ENCODE measurements at places on chromosomes 12 and 14.

GRCh38 chr12:120866108-120866507 is 38.0 kb downstream of the SPPL3 start:
- no peak for ATAC-seq

DNA sequence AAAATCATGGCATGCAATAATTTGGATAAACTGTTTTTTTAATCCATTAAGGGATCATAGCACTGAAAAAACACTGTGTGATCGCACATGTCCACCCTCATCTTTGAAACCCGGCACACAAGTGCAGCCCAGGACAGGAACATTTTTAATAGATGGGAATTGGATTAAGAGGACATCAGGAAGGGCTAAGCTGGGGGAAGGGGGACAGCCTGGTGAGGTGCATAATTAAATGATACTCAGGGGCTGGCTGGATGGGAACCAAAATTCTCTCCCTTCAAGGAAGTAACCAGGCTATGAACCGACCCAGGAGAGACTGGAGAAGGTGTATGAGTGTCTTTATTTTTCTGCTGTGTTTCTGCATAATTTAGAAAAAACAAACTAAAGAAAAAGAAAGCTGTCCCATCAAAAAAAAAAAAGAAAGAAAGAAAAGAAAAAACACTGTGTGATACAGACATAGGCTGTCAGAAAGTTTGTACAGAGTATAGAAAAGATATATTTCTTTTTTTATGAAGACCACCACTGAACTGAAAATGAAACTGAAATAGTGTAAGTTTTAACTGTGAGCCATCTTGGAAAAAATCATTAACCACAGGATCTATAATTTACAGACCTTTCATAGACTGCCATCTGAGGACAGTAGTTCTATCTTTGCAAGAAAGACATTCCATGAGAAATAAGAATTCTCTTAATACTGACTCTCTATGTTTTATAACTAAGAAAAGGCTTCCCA is 75.1 kb upstream of the SLC38A4 start:
- ATAC-seq, result no peak

GRCh38 chr14:99231161-99231849 is 40.7 kb downstream of the BCL11B start:
- no peak for ATAC-seq

DNA sequence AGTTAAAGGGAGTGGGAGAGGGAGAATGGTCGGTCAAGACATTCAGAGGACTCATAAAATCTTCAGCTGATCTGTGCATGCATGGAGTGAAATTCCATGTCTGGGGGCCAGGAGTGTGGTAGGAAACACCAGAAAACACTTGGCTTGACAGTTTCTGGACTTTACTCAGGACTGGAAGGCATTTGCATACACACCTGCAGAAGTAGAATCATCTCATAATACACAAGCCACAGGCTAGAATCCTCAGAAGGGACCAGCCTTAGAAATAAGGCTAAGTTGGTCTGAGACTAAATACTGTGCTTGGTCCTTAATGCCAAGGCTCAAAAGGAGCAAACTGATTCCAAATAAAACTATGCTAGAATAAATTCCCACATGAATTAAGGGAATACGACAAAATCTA is 328.1 kb upstream of the KITLG start:
- no peak for ATAC-seq

DNA sequence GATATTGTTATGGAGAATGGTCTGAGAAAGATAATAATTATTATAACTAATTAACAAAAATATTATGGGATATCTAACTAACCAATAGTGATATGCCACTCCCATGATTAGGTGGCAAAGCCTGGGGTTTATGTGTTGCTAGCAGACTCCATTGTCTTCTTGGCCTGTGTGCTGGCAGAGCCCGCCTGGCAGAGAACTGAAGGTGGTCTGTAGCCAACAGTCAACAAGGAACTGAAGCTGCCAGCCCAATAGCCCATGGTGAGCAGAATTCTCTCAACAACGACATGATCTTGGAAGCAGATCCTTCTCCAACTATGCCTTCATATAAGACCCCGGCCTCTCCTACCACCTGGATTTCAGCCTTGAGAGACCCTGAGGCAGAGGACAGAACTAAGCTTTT is 258.8 kb downstream of the SLC15A4 start:
- no peak for ATAC-seq

DNA sequence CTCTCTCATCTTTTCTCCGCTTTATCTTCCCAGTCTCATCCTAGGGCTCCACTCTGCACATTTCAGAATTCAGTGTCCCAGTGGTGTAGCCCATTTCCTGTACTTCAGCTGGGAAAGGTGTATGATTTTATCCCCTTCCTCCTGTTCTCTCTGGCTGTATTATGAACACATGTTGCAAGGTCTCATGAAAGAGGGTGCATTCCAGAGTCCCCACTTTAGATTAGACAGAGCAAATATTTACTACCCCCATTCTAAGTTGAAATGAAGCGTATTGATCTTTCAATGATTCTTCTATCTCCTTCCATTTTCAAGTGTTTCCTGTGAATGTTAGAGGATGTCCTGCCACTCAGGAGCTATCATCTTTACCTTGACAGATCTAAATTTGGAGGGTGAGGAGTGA is 123.2 kb downstream of the WIF1 start:
- ATAC-seq, result no peak

DNA sequence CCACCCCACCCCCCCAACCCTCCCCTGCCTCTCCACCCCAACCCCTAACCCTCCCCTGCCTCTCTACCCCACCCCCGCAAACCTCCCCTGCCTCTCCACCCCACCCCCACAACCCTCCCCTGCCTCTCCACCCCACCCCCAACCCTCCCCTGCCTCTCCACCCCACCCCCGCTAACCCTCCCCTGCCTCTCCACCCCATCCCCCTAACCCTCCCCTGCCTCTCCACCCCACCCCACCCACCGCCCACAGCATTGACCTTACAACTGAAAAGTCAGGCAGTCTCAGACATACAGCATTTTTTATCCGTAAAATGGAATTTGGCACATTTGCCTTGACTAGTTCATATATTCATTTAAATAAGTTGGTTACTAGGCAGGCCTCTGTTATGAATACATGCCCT is 38.6 kb upstream of the ACTN1 start:
- ATAC-seq, result no peak

DNA sequence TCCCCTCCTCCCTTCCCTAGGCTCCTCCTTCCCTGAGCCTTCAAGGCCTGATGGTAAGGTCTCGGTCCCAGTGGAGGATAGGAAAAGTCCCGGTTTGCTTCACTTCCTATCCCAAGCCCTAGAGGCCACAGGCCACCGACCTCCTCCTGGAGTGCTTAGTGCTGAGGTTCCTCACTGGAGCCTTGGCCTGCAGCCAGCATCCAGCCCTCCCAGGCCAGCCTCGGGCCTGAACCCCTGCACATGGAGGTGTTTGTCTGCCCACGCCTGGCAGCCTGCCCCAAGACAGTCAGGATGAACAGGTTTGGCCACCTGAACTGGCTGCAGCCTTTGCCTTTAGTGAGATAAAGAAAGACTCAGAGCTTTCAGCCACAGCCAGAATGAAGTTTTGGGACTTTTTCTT is 15.8 kb upstream of the KRT7 start:
- ATAC-seq, result no peak

- ATAC-seq, result no peak
These were observed 122.1 kb downstream of the CPNE8 start for GRCh38 chr12:38783304-38783703.

DNA sequence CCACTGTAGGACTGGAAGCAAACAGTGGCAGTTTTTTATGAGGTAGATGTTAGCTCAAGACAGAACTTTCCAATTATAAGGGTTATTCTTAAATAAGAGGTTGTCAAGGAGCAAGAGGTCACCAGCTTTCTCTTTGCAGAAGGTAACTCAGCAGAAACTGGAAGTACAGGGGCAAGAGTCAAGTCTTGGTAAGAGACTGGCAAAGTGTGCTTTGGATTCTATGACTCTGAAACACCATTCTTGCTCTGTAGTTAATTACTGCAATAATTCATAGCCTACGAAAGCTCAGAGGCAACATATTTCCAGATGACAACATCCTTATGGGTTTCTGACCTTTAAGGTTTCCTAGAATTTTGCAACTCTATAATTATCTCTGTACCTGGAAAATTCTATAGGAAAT is 51.3 kb downstream of the RMST start:
- ATAC-seq, result no peak

DNA sequence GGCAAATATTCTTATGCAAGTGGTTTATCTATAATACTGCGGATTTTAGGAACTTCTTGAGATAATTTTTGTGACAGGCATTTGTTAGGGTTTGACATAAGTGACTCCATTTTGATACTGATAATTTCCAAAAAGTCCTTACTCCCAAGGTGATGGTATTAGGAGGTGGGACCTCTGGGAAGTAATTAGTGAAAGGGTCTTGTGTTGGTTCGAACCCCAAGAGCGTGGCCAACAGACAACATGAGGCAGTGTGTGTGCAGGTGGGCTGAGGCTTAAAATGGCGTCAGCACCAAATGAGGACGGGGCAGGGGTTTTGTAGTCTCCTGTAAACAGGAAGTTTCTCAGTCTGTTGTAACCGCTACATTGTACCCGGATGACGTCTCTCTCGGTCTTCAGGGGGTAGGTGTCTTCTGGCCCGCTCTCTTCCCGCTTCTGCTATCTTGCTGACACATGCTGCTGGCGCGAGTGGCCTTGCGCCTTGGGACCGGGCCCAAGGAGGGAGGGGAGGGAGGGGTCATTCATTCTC is 1.7 kb upstream of the C12orf43 start:
- no peak for ATAC-seq

GRCh38 chr12:47021298-47021697 is 58.1 kb upstream of the PCED1B start:
- peak; percentile 76 for ATAC-seq

DNA sequence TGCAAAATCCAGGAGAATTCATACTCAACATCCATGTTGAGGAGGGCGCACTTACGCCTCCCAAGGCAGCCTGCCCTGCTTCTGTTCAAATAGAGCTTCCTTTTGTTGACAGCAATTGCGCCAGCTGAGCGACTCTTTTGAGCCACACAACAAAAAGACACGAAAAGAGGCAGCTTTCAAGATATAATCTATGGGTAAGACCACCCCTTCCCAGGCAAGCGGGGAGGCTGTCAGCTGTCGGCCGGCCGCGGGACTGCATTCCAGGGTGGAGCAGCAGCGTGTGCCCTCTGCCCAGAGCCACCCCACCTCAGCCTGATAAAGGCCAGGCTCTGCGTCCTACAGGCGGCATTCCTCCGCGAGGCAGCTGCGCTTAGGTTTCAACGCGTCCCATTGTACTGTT is 15.8 kb upstream of the STAB2 start:
- peak; percentile 44 for ATAC-seq

DNA sequence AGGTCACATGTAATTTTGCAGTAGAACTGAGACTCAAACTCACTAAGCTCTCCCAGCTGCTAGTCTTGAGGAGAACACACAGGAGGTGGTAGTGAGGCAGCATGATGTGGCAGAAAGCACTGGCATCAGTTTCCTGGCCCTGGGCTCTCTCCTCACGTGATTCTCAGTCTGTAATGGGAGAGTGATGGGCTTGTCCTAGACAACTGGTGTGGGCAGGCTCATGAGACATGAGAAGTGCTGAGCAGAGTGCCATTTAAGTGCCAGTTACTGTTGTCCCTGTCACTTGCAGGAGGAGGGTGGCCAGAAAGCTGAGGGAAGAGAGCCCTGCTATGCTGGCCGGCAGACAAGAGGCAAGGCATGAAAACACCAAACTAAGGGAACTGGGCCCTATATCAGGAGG is 48.5 kb upstream of the OVCH1 start:
- ATAC-seq, result no peak

GRCh38 chr14:99513946-99514551 is 32.8 kb downstream of the CCNK start:
- ATAC-seq, result no peak

GRCh38 chr12:94379479-94380113 is 80.1 kb downstream of the CEP83 start:
- ATAC-seq, result no peak

- ATAC-seq, result no peak
These were observed 31.1 kb upstream of the SLC38A2 start for GRCh38 chr12:46403719-46404070.

DNA sequence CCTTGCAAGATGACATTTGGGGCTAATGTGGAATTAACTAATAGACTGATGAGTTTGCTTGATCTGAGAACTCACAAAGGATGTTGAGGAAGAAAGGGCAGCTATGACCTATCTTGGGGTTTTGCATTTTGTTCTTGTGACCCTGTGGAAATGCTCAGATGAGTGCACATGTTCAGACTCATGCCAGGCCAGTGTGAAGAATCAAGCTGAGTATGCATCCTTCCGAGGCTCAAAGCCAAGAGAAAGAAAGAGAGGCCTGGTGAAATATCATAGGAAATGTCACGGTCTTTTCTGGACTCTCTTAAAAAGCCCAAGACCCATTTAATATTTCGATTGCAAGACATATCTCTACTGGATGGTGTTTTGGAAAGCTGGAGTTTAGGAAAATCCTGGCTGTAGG is 96.3 kb downstream of the CACNA1C start:
- ATAC-seq, result no peak

DNA sequence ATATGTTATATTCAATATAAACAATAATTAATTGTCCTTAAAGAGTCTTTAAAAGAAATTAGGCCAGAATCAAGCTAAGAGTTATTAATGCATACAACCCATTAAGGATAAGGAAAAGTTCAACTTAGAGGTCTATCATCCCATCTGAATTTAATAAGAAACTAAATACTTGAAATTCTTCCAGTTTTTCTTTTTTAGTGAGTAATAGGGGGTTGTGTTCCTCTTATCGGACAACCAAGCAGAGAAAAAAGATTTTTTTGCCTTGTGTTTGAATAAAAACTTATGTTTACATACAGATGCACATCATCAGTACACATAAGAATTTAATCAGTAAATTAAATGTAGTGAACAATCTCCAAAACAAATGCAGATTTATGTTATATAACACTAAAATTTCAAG is 32.5 kb downstream of the PAWR start:
- ATAC-seq, result no peak

DNA sequence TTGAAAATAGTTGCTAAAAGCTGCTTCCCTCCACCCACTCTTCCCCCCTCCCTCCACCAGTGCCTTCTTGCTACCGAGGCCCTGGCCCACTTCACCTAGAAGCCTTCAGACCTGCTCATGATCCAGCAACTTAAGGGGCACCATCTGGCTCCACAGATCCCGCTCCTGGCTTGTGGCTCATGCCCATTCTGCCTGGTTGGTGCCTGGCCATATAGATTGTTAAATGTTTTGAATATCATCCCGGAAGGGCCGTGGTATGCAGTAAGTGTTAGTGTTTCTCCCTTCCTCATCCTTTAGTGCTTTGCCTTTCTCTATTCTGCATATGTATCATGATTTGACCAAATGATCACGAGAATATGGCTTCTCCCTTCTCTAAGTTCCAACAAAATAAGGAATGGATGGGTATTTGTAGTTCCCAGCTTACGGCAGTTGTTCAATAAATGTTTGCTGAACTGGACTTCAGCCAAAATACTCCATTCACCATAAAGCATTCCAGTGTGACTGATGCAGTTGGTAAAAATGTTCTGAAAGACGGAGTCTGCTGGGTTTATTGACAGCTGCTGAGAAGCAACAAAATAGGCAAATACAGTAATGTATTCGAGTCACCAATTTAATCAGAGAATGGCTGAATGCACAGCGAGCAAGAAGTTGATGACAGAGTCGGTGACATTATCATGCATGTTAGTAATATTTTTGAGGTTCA is 30.7 kb downstream of the GRIP1 start:
- no peak for ATAC-seq

- no peak for ATAC-seq
These were observed 47.4 kb upstream of the DYRK2 start for GRCh38 chr12:67601126-67601525.
